A549 treated with CORT108297 at 1 μM for 4 hours (cell line): ENCODE measurements at places on chromosomes 3 and 15. TPM values are rescaled to one million over a fixed set of nuclear protein-coding genes. Genes with fewer than 3 reads are reported as not detected.

Gene NGLY1
- 17.4 to 23.0 TPM (median 18.3 TPM) in 5 replicates for total RNA-seq

Gene SEMA5B
- total RNA-seq: 0.15 to 0.63 TPM (median 0.23 TPM) in 5 replicates

Gene CAMP
- 0.14 TPM in 1 of 5 replicates, not detected in the others for total RNA-seq

Gene COL7A1
- 143 to 232 TPM (median 208 TPM) in 5 replicates for total RNA-seq

Gene CAPN3
- 0.21 to 0.32 TPM (median 0.29 TPM) in 5 replicates for total RNA-seq

Gene GOLGA6D
- total RNA-seq: 0.03 to 0.06 TPM (median 0.04 TPM) in 4 of 5 replicates, not detected in the other

Gene FBXW12
- total RNA-seq: not detected in 5 replicates

Gene CPLX3
- total RNA-seq: 0.05 to 0.06 TPM in 2 of 5 replicates, not detected in the others

Gene RETNLB
- total RNA-seq: not detected in 5 replicates

Gene GP5
- not detected in 5 replicates for total RNA-seq

Gene PROS1
- 8.0 to 11.2 TPM (median 8.5 TPM) in 5 replicates for total RNA-seq

Gene B3GNT5
- total RNA-seq: 18.8 to 29.3 TPM (median 24.1 TPM) in 5 replicates

Gene CIDEC
- 7.1 to 13.3 TPM (median 10.2 TPM) in 5 replicates for total RNA-seq

Gene NANOGP8
- total RNA-seq: not detected in 5 replicates

Gene TGM4
- 0.03 to 0.10 TPM (median 0.04 TPM) in 5 replicates for total RNA-seq

Gene MKRN3
- 1.5 to 2.8 TPM (median 2.5 TPM) in 5 replicates for total RNA-seq

Gene TMEM40
- 0.08 to 0.73 TPM (median 0.32 TPM) in 5 replicates for total RNA-seq

Gene ALG1L2
- total RNA-seq: not detected in 5 replicates

Gene ISLR
- total RNA-seq: 0.25 to 0.45 TPM (median 0.35 TPM) in 5 replicates

Gene MYLK
- 13.5 to 21.9 TPM (median 16.0 TPM) in 5 replicates for total RNA-seq

Gene ADIPOQ
- not detected in 5 replicates for total RNA-seq

Gene SOX14
- not detected in 5 replicates for total RNA-seq

Gene ADGRG7
- total RNA-seq: not detected in 5 replicates

Gene CNTN3
- total RNA-seq: not detected in 5 replicates

Gene HIGD2B
- not detected in 5 replicates for total RNA-seq

Gene RHCG
- 37.1 to 45.3 TPM (median 39.8 TPM) in 5 replicates for total RNA-seq

Gene ATP13A5
- total RNA-seq: not detected in 5 replicates

Gene GNB4
- 9.4 to 15.6 TPM (median 11.5 TPM) in 5 replicates for total RNA-seq

Gene ASB14
- total RNA-seq: not detected in 5 replicates

Gene SEMA3B
- total RNA-seq: 5.6 to 10.6 TPM (median 8.3 TPM) in 5 replicates
